ENCODE measurements at places on chromosomes 7 and 10.

- DNase-seq, result no peak
Measured at GRCh38 chr10:6207658-6208057, 4.9 kb downstream of the PFKFB3 start.

- no peak for DNase-seq
Measured at GRCh38 chr7:84123965-84124547, 70.5 kb downstream of the SEMA3A start.

- no peak for DNase-seq
Measured at GRCh38 chr7:149232362-149232761, 7.1 kb upstream of the ZNF212 start.

GRCh38 chr10:96089116-96089515 is 41.0 kb upstream of the ZNF518A start:
- no peak for DNase-seq

All from retina (tissue), 1 donor.